Left kidney (tissue), 8 donors: ENCODE measurements at places on chromosomes 16 and 17.

- DNase-seq: no peak
These were observed 206.0 kb upstream of the CHMP6 start for GRCh38 chr17:80785477-80786178.

DNA sequence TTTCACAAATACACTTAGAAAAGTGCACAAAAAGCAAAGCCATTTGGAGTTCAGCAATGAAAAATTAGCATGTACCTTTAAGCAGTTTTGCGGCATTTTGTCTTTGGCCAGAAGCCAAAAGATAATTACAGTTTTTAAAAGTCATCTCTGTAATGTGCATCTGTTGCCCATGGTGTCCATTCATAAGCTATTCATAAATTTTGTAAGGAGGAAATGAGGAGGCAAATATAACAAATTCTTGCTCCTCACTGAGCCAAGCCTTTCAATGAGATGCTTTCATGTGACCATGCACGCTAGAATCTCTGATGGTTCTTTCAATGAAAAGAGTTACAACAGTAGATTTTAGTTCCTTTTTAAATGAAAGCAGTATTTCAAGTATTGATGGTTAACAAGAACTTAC is 247.1 kb upstream of the MON1B start:
- DNase-seq: no peak

- no peak for DNase-seq
These were observed 129.1 kb upstream of the LHX1 start for GRCh38 chr17:36808180-36808661.

DNA sequence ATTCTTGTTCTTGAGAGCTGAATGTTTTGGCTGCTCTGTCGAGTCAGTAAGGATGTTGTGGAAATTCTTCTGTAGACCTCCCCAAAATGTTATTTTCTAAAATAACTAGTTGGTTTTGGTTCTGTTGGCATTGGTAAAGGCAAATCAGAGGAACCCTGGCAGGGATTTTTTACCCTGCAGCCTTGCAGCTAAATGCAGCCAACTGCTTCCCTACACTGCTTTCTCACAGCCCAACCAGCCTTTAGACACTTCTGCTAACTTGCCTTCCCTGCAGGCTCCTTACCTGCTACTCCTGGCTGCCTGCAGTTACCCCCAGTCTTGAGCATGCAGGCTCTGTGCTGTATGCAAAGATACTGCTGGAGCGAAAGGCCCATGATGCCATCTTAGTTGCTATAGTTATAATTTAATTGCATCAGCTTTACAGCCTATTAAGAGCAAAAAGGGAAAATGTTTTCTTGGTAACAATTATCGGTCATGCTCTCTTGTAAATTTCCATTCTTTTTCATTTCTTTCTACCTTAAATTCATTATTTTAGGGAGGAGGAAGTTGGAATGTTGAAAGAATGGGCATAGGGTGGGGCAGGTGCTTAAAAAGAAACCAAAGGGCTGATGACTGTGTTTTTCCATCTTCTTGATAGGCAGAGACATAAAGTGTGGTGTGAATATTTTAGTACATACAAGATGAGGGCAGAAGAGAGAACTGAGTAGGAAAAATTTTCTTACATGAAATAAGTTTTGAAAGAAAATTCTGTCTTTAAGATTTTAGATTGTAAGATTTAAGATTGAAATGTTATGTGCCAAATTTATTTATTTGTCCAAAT is 20.0 kb downstream of the NUP93 start:
- DNase-seq: no peak

DNA sequence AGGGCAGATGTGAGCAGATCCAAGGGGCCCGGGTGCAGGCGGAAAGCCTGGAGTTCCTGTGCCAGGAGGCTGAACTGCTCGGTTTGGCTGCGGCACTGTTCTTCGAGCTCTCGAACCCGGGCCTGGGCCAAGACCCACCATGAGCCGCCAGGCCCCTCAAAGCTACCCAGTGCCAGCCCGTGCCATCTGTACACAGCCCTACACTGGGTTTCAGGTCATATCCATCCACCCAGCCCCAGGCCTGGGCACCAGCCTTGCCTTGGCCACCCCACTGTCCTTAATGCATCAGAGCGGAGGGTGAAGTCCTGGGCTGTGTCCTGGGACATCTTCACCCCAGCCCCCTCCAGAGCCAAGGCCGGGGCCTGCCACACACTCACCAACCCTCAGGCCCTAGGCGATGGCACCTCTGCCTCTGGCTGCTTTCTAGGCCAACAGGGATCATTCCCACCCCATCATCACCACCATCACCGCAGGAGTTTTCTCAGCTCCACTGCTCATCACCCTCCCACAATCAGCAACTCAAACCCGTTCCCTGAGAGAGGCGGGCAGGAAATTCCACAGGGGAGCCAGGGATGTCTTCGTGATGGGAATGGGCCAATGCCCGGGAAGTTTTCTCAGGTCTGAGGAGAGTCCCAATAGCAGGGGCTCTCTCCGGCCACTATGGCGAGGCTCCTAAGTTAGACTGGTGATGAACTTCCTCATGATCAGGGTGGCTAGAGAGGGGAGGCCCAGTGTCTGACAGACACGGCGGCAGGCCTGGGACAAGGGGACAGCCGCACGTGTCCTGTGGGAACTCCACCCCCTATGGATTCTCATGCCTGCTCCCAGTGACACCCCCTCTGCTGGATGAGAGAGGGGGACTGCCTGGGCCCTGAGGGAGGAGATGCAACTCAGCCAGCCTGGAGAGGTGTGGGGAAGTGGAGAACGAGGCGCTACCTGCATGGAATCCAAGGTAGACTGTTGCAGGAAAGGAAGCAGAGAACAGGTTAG is 9.1 kb downstream of the TSPOAP1 start:
- no peak for DNase-seq

- no peak for DNase-seq
These were observed 58.9 kb downstream of the CACNG5 start for GRCh38 chr17:66893863-66894262.
